ENCODE measurements at places on chromosomes 6 and 20. TPM values are rescaled to one million over a fixed set of nuclear protein-coding genes. Genes with fewer than 3 reads are reported as not detected.

DNA sequence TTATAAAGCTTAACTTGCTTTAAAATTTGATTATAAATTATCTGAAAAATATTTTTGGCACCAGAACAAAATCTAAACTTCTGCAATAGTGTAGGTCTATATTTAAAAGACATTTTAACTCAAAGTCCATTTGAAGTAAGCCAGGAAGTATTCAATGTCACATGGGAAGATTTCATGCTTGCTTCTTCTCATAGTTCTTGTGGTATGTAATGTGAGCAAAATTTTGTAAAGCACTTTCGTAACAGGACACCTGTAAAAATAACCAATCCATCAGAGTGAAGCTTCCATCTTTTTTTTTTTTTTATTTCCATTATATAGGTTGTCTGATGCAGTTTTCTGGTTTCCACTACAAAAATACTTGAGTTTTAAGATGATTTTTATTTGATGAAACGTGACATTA lies 386.1 kb downstream of the LAMA2 start:
- no peak for DNase-seq
- no peak overlapping the region for H3K27ac ChIP-seq
- no peaks in the 10 kb centered on the region for H3K4me1 ChIP-seq
- no peaks in the 10 kb centered on the region for H3K36me3 ChIP-seq

- no peak overlapping the region for H3K27ac ChIP-seq
- no peaks in the 10 kb centered on the region for H3K4me1 ChIP-seq
- no peaks in the 10 kb centered on the region for H3K27me3 ChIP-seq
- H3K36me3 ChIP-seq: peaks cover 27% of the 10 kb centered on the region
These were observed 29.0 kb upstream of the SLC22A1 start for GRCh38 chr6:160092602-160093001.

DNA sequence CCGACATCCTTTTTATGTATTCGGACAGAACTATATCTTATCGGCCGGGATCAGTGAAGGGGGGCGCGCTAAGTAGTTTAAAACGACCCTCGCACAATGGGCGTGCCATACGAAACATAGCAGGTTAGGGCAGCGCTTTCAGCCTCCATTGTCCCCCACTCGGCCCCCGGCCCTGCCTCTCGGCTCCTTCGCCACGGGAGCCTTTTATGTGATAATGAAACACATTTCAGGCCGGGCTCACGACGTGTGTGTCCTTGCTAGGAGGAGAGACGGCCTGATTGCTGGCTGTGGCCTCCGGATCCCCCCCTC lies 5.3 kb downstream of the FOXA2 start:
- H3K4me3 ChIP-seq: no peak overlapping the region
- H3K4me1 ChIP-seq: no peaks in the 10 kb centered on the region
- H3K36me3 ChIP-seq: no peaks in the 10 kb centered on the region
- no peak for DNase-seq

DNA sequence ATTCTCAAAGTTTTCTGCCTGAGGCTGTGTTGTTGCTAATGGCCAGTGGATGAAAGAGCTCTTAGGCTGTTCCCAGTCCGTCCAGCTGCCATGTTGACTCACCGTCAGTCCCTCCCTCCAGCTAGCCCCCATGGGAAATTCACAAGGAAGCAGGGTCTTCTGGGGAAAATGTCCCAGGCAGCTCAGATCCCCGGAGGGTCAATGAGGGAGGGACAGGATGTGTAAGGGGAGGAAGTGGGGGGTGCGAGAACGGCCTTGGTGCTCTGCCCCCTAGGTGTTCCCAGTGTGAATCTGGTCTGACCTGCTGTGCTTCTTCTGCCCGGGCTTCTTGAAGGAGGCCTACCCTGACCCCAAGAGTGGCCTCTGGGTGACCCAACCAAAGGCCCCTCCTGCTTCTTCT lies 65.9 kb downstream of the CEBPB start:
- peaks cover 42% of the 10 kb centered on the region for H3K4me1 ChIP-seq
- H3K27me3 ChIP-seq: no peaks in the 10 kb centered on the region
- H3K4me3 ChIP-seq: no peak overlapping the region
- no peak overlapping the region for H3K27ac ChIP-seq
- H3K36me3 ChIP-seq: no peaks in the 10 kb centered on the region

- no peak overlapping the region for H3K4me3 ChIP-seq
- DNase-seq: no peak
- no peak overlapping the region for H3K27ac ChIP-seq
- no peaks in the 10 kb centered on the region for H3K27me3 ChIP-seq
These were observed 267.6 kb upstream of the SGK1 start for GRCh38 chr6:134585517-134585873.

- H3K27me3 ChIP-seq: peaks cover 34% of the 10 kb centered on the region
- H3K36me3 ChIP-seq: no peaks in the 10 kb centered on the region
- H3K27ac ChIP-seq: no peak overlapping the region
- H3K4me1 ChIP-seq: no peaks in the 10 kb centered on the region
- DNase-seq: peak; percentile 19
These were observed 203.8 kb upstream of the LRFN2 start for GRCh38 chr6:40791004-40791403.

DNA sequence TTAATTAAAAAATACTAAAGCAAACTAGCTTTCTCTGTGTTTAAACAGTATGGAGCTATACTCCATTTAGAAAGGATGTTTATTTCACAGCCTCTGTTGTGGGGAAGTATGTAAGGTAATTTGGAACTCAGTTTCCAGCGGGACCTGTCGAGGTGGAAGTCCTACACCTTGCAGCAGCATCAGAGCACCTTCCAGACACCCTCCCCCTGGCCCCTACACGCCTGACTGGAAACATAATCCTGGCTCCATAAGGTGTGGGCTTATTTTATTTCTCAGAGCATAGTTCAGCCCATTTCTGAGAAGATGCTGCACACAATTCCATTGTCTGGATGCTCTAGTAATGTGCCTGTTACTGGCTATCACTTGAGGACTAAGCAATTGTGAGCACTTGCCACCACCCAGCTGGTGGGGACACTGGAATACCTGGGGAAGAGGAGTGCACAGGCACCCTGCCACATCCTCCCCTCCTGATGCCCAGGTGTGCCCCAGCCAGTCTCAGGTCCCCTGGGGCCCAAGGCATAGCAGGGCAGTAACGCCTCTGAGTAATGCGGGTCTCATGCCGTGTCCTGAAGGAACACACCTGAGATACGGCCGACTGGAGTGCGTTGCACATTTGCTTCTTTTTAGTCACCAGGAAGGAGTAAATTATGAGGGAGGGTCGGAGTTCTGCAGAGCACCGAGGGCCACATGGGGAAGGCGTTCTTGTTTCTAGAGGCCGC lies 556.5 kb downstream of the QKI start:
- no peak for DNase-seq
- H3K4me3 ChIP-seq: no peak overlapping the region
- H3K27me3 ChIP-seq: no peaks in the 10 kb centered on the region

- no peak for DNase-seq
- no peak overlapping the region for H3K27ac ChIP-seq
These were observed 45.9 kb upstream of the SCGN start for GRCh38 chr6:25606151-25606550.

DNA sequence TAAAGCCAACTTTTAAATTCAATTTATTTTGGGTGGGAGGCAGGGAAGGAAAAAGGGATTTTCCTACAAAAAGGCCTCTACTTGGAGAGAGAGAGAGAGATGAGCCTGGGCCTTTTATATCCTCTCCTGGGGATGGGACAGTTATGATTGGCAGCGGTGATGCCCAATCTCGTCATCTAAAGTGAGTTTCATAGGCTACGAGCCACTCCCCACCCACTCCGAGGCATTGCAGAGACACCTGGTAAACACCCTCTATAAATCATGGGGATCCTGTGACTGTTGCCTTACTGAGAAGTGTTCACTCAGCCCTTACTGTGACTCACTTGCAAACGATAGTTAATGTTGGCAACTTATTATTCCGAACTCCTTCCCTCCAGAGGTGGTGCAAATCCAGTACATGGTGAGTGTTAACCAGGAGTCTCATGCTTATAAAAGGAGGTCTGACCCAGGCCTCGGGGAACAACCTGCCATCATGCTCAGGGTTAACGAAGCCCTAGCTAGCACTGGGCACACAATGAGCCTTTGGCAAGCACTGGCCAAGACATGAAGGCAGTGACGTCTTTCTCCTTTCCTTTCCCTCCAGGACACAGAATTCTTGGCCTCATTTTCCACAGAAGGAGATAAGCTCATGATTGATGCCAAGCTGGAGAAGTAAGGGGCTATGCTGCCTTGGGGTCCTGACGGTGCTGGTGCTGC lies 20.5 kb downstream of the BPIFB4 start:
- no peaks in the 10 kb centered on the region for H3K27me3 ChIP-seq
- H3K27ac ChIP-seq: no peak overlapping the region
- no peak overlapping the region for H3K4me3 ChIP-seq
- no peaks in the 10 kb centered on the region for H3K36me3 ChIP-seq
- no peak for DNase-seq

DNA sequence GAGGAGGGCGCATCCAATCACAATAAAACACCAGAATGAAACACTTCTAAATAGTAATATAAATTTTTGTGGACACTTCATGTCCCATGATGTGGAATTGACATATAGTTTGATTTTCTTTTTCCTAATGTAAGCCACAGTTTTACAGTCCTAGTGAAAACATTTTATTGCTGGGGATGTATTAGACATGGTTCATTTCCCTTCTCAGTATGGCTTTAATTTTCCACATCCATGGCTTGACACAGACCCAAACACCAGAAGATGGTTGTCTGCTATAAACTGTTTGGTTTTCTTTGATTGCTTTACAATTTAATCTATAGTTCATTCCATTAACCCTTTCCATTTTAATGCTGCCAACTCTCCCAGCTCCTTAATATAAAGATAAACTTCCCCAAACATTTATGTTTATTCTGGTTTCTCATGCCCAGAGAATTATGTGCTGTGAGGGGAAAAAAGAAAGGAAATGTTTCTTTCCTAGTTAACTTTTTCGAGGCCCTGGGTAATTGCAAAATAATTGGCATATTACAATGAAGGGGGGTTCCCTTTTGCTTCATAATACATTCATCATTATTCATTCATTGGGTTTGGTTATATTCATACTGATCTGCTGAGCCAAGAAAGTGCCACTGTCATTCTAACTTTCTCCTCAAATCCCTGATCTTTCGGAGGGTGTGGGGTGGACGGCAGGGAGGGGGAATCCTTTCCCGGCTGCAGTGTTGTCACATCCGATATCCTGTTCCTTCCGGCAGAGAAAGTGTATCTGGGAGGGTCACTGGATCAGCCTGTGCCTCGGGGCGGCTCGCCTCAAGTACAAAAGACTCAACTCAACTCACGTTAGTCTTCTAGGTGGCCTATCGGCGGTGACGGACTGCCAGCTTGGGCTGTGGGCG lies 127.6 kb upstream of the TFAP2D start:
- H3K36me3 ChIP-seq: no peaks in the 10 kb centered on the region
- no peak overlapping the region for H3K4me3 ChIP-seq
- no peaks in the 10 kb centered on the region for H3K27me3 ChIP-seq
- no peak overlapping the region for H3K27ac ChIP-seq
- no peak for DNase-seq

DNA sequence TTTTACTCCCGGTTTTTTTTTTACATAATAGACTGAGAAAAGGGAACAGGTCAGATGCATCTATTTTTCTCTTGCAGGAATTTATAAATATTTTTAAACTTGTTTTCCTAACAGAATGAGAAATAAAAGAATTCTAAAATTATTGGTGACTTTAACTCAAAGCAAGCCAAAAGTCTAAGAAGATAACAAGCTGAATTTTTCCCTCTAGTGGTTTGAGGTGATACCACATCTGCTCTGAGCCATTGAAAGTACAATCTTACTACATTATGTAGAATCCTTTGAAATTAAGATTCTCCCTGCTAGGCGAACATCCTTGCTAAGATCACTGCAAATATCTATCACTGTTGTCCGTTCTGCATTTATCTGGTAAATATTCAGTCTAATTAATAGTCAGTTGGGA lies 10.7 kb upstream of the STMND1 start:
- H3K27ac ChIP-seq: no peak overlapping the region
- no peaks in the 10 kb centered on the region for H3K36me3 ChIP-seq
- no peaks in the 10 kb centered on the region for H3K27me3 ChIP-seq
- no peak for DNase-seq
- no peak overlapping the region for H3K4me3 ChIP-seq

- peaks cover 11% of the 10 kb centered on the region for H3K4me1 ChIP-seq
- no peak for DNase-seq
- peak overlapping the region; percentile 48 for H3K27ac ChIP-seq
- peaks cover 2% of the 10 kb centered on the region for H3K27me3 ChIP-seq
- H3K4me3 ChIP-seq: peak overlapping the region; percentile 95
- no peaks in the 10 kb centered on the region for H3K36me3 ChIP-seq
These were observed 691 bp downstream of the ATRN start for GRCh38 chr20:3471397-3472021.

DNA sequence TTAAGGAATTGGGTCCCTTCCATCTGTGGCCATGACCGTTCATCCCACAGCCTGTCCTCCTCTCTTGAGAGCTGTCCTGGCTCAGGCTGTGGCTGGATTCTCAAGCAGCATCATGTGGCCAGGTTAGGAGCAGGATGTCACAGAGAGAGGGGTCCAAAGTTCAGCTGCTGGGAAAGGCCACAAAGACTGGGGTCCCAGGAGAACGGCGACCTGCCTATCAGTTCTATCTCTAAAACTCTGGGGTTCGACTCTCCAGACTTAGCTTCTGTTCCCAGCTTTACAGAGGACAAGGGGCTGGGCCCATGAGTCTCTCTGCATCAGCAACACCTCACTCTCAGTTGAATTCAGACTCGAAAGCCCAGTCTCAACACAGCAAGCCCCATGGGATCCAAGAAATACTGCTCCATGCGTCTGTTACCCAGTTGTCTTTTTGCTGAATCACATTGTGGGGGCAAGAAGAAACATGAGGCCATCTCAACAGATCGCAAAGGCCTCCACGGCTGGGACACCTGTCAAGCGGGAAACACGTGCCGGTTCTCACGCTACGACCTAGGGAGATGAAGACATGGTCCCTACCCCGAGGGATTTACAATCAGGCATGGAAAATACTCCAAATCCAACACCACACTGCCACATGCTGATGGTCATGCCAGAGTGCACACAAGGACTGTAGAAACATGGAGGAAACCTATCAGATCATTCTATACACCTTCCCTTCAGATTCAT lies 95.4 kb downstream of the SLC22A23 start:
- H3K27me3 ChIP-seq: no peaks in the 10 kb centered on the region
- no peaks in the 10 kb centered on the region for H3K36me3 ChIP-seq
- H3K4me3 ChIP-seq: no peak overlapping the region
- H3K4me1 ChIP-seq: peaks cover 61% of the 10 kb centered on the region
- no peak overlapping the region for H3K27ac ChIP-seq

- H3K27me3 ChIP-seq: no peaks in the 10 kb centered on the region
- peak overlapping the region; percentile 55 for H3K27ac ChIP-seq
- peaks cover 27% of the 10 kb centered on the region for H3K4me1 ChIP-seq
- H3K4me3 ChIP-seq: peak overlapping the region; percentile 90
- peaks cover 17% of the 10 kb centered on the region for H3K36me3 ChIP-seq
These were observed 905 bp downstream of the PPARD start for GRCh38 chr6:35343092-35343834.

- H3K4me1 ChIP-seq: no peaks in the 10 kb centered on the region
- DNase-seq: peak; percentile 6
- H3K27ac ChIP-seq: no peak overlapping the region
- H3K36me3 ChIP-seq: no peaks in the 10 kb centered on the region
- H3K27me3 ChIP-seq: no peaks in the 10 kb centered on the region
These were observed 47.8 kb downstream of the GMPR start for GRCh38 chr6:16286151-16286522.

Gene DAAM2
- not detected for total RNA-seq

Gene RAB32
- total RNA-seq: not detected

Gene OR2B6
- total RNA-seq: 0.25 TPM

Gene GLP1R
- not detected for total RNA-seq

Gene SLC39A7
- 130 TPM for total RNA-seq

Gene PRL
- not detected for total RNA-seq

Gene HSD17B8
- 22.0 TPM for total RNA-seq

Gene CRIP3
- not detected for total RNA-seq
